ENCODE measurements at places on chromosomes 5 and 9. TPM values are rescaled to one million over a fixed set of nuclear protein-coding genes. Genes with fewer than 3 reads are reported as not detected.

- H3K36me3 ChIP-seq, result peaks cover 5% of the 10 kb centered on the region
- peaks cover 6% of the 10 kb centered on the region for H3K4me1 ChIP-seq
- no peak overlapping the region for H3K27ac ChIP-seq
- no peaks in the 10 kb centered on the region for H3K27me3 ChIP-seq
- no peak overlapping the region for H3K4me3 ChIP-seq
Measured at GRCh38 chr5:52999344-52999949, 10.3 kb downstream of the ITGA2 start.

DNA sequence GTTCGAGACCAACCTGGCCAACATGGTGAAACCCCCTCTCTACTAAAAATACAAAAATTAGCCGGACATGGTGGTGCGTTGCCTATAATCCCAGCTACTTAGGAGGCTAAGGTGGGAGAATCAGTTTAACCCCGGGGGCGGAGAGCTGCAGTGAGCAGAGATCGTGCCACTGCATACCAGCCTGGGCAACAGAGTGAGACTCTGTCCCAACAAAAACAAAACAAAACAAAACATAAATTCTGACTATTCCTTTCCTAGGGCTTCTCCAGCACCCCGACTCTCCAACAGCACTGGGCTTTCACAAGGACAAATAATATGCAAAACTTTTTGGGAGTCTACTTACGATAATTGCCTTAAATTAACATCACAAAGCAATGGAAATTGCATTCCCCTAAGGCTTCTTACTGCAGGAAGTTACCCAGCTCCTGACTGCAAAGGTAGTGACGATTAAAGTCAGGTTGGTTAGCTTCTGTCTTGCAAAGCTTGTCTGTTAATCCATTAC lies 15.9 kb upstream of the CDKN2AIPNL start:
- no peaks in the 10 kb centered on the region for H3K27me3 ChIP-seq
- no peak for DNase-seq
- H3K4me3 ChIP-seq, result no peak overlapping the region
- H3K27ac ChIP-seq, result no peak overlapping the region
- H3K36me3 ChIP-seq, result no peaks in the 10 kb centered on the region

DNA sequence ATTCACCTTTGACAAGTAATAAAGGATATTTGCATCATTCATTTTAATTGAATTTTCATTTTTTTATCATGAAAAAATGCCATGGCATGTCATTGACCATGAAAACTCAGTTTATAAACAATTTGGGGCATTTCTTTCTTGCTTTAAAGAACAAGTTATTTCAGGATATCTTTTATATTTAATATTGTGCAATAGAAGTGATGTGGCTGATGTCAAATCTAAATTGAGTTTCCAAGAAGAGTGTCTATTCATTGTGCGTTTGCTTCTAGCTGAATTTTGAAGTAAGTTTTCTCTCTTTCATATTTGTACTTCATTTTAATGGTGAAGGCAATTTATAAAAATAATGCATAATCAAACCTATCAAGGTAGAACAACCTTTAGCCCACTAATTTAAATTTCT lies 30.5 kb downstream of the MACIR start:
- DNase-seq, result no peak
- no peaks in the 10 kb centered on the region for H3K27me3 ChIP-seq
- H3K27ac ChIP-seq, result no peak overlapping the region
- H3K4me3 ChIP-seq, result no peak overlapping the region
- H3K36me3 ChIP-seq, result no peaks in the 10 kb centered on the region
- no peaks in the 10 kb centered on the region for H3K4me1 ChIP-seq

- H3K27ac ChIP-seq, result peak overlapping the region; percentile 64
- H3K4me1 ChIP-seq, result no peaks in the 10 kb centered on the region
- H3K36me3 ChIP-seq, result peaks cover 44% of the 10 kb centered on the region
- no peaks in the 10 kb centered on the region for H3K27me3 ChIP-seq
- no peak for DNase-seq
- no peak overlapping the region for H3K4me3 ChIP-seq
Measured at GRCh38 chr5:151040211-151040747, 19.9 kb downstream of the GPX3 start.

DNA sequence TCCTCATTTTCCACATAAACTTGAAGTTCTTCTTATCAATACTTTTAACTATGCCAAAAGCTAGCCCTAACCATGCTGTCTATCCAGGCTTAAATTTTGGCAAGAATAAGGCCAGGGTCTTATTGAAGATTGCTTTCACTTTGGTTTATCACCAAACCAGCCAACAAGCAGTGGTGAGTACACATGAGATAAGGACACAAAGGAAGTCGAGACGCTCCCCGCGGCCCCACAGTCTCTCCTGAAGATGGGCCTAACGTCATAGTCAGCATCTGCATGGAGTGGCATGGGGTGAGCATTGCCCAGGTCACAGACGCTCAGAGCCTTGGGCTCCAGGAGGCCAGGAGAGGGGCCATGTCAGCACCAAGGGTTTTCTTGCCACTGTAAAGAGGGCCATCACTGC lies 80.3 kb downstream of the ATPSCKMT start:
- no peaks in the 10 kb centered on the region for H3K36me3 ChIP-seq
- DNase-seq, result no peak
- no peaks in the 10 kb centered on the region for H3K4me1 ChIP-seq
- no peaks in the 10 kb centered on the region for H3K27me3 ChIP-seq
- no peak overlapping the region for H3K27ac ChIP-seq

DNA sequence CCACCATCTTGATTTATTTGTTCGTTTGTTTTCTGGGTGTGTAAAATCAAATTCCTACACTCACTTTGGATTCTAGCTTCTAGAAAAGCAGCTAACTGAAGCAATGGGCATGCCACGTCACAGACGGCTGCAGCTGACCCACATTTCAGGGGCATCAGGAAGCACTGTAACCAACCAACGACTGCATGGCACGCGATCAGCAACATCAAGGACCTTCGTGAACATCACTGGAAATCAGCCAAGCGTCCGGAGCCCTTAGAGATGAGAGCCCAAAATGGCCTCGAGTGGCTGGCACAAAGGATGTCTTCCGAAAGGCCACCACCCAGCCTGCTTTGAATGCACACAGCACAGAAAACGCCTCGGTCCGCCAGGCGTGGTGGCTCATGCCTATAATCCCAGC lies 191.1 kb downstream of the OLFM1 start:
- H3K27ac ChIP-seq, result no peak overlapping the region
- H3K4me3 ChIP-seq, result no peak overlapping the region
- no peaks in the 10 kb centered on the region for H3K4me1 ChIP-seq
- no peaks in the 10 kb centered on the region for H3K27me3 ChIP-seq
- no peaks in the 10 kb centered on the region for H3K36me3 ChIP-seq

GRCh38 chr9:38254756-38255155 lies 137.7 kb upstream of the ALDH1B1 start:
- no peak for DNase-seq
- no peaks in the 10 kb centered on the region for H3K27me3 ChIP-seq
- H3K4me3 ChIP-seq, result no peak overlapping the region
- H3K27ac ChIP-seq, result no peak overlapping the region
- H3K4me1 ChIP-seq, result no peaks in the 10 kb centered on the region

Gene GABRA1
- 0.10 TPM for polyA plus RNA-seq

DNA sequence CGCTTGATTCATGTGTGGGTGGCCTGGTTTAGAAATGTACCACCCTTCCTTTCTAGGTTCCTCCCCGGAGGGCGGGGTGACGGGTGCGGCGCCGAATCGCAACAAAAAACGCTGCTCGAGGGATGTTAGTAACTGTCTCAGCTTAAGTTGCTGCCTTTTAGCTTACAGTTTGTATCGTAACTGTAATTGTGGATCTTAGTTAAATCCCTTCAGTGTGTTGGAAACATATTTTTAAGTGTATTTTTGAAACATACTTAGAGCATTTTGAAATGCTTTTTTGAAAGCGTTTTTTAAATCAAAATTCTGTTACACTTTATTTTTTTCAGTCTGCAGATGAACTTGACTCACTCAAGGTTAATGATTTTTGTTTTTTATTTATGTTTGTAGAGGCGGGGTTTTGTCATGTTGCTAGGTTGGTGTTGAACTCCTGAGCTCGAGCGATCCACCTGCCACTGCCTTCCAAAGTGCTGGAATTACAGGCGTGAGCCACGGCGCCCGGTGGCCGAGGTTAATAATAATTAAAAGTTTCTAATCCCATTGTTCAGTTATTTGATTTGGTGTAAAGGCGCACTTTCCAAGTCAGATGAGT lies 997 bp upstream of the CHD1 start:
- H3K27ac ChIP-seq, result peak overlapping the region; percentile 100
- peak; percentile 54 for DNase-seq
- H3K36me3 ChIP-seq, result no peaks in the 10 kb centered on the region
- peaks cover 6% of the 10 kb centered on the region for H3K4me1 ChIP-seq
- no peaks in the 10 kb centered on the region for H3K27me3 ChIP-seq
- peak overlapping the region; percentile 88 for H3K4me3 ChIP-seq

DNA sequence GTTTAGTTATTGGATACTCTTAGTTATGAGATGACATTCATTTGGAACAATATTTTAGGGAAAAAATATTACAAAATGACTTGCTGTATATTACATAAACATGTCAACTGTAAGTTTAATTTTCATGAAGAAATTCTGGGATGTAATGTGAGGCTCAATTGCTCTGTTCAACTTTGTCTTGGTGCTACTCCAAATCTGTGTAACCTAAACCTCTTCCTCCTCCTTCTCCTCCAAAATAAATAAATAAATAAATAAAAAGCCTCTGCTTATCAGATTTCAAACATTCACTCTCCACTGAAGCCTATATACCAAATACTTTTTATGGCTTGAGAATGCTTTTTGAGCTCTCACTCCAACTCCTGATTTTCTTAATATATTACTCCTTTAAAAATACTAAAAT lies 27.7 kb downstream of the ACTBL2 start:
- no peak overlapping the region for H3K27ac ChIP-seq
- no peaks in the 10 kb centered on the region for H3K27me3 ChIP-seq
- no peaks in the 10 kb centered on the region for H3K36me3 ChIP-seq
- no peak overlapping the region for H3K4me3 ChIP-seq
- no peak for DNase-seq

Gene KIAA1958
- polyA plus RNA-seq, result 1.6 TPM

Gene HSD17B3
- polyA plus RNA-seq, result 2.0 TPM

Gene CDKN2B
- polyA plus RNA-seq, result 15.4 TPM

Gene CSNK1G3
- polyA plus RNA-seq, result 21.7 TPM

- no peak overlapping the region for H3K27ac ChIP-seq
- H3K4me1 ChIP-seq, result peaks cover 3% of the 10 kb centered on the region
- H3K36me3 ChIP-seq, result no peaks in the 10 kb centered on the region
- H3K27me3 ChIP-seq, result no peaks in the 10 kb centered on the region
- DNase-seq, result no peak
Measured at GRCh38 chr9:20504930-20505329, 117.4 kb downstream of the MLLT3 start.

- no peak overlapping the region for H3K4me3 ChIP-seq
- no peak for DNase-seq
- H3K27me3 ChIP-seq, result no peaks in the 10 kb centered on the region
- H3K27ac ChIP-seq, result no peak overlapping the region
- no peaks in the 10 kb centered on the region for H3K4me1 ChIP-seq
- H3K36me3 ChIP-seq, result no peaks in the 10 kb centered on the region
Measured at GRCh38 chr5:53934151-53934820, 373.8 kb downstream of the NDUFS4 start.

DNA sequence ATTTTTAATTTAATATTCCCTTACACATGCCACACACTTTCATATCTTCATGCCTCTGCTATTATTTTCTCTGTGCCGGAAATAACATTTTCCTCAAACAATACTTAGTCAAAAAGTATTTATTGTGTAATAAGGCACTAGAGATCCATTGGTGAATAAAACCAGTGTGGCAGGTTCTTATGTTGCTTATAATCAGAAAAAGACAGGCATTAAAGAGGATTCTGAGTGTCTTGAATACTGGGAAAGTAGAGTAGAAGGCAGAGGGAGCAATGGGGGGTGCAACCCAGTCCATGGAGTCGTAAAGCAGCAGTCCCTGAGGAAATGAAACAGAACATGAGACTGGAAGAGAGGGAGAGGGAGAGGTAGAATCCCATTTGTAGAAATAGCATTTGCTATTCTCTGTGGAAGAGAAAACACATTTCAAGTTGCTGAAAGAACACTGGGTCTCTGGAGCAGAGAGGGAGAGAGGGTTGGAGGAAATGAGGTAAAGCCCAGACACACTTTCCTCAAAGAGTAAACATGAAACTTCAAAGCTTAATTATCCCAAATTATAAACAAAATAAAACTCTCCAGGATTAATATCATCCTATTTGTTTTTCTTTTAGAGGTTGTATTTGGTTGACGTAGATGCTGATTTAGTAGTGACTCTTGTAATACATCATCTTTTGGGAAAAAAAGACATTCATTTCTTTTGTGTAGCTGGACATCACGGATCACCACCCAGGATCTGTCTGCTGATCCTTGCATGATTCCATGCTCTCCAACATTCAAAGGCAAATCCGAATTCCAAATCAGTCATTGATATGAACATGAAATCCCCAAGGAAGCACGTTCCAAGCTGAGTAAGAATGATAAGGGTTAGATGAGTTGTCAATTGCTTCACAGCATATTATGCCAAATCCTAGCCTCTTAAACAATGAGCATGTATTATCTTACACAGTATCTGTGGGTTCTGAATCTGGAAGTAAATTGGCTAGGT lies 37.4 kb upstream of the GRAMD2B start:
- no peak overlapping the region for H3K4me3 ChIP-seq
- H3K36me3 ChIP-seq, result peaks cover 5% of the 10 kb centered on the region
- H3K27ac ChIP-seq, result no peak overlapping the region
- no peaks in the 10 kb centered on the region for H3K27me3 ChIP-seq
- no peak for DNase-seq
- H3K4me1 ChIP-seq, result no peaks in the 10 kb centered on the region

Gene FBXW5
- polyA plus RNA-seq, result 96.1 TPM

DNA sequence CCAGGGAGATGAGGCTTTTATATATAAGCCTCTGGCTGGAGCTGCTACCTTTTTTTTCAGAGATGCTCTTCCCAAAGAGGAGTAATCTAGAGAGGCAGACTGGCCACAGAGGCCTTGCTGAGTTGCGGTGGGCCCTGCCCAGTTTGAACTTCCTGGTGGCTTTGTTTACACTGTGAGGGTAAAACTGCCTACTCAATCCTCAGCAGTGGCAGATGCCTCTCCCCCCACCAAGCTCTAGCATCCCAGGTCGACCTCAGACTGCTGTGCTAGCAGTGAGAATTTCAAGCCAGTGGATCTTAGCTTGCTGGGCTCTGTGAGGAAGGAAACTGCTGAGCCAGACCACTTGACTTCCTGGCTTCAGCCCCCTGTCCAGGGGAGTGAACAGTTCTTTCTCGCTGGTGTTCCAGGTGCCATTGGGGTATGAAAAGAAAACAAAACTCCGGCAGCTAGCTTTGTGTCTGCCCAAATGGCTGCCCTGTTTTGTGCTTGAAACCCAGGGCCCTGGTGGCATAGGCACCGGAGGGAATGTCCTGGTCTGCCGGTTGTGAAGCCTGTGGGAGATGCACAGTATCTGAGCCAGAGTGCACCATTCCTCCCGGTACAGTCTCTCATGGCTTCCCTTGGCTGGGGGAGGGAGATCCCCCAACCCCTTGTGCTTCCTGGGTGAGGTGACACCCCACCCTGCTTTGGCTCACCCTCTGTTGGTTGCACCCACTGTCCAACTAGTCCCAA lies 219.5 kb upstream of the IZUMO3 start:
- no peak overlapping the region for H3K4me3 ChIP-seq
- H3K27me3 ChIP-seq, result no peaks in the 10 kb centered on the region
- no peaks in the 10 kb centered on the region for H3K4me1 ChIP-seq
- DNase-seq, result no peak
- H3K27ac ChIP-seq, result no peak overlapping the region

Measured in small intestine (tissue), 16 donors.